SJSA1 (cell line): ENCODE measurements at places on chromosomes 3 and 15.

DNA sequence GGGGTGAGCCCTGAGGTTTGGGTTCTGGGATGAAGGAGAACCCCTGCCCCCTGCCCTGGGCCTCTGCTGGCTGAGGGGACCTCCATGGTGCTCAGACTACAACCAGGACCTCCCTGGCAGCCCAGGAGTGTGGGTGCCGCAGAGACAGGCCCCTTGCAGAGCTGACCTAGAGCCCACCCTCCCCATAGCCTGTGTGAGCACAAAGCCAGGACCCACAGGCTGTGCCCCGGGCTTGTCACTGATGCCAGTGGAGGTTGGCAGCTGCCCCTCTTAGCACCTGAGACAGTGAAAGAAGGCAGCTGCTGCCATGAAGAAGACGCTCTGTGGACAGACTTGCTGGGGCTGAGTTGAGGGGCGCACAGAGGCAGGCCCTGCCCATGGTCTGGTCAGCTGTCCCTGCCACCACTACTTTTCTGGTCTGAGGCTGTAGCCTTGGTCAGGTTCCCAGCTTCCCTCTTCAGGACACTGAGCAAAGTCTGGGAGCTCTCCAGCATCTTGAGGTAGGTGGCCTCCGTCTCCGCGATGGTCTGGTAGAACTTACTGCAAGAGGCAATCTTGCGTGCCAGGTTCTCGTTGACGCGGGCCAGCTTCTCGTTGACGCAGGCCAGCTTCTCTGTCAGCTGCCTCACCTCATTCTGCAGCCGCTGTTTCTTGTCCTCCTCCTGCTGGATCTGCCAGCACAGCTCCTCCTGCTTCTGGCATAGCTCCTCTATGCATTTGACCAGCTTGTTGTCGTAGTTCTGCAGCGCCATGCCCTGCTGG is 23.0 kb downstream of the USP4 start:
- DNase-seq, result no peak

DNA sequence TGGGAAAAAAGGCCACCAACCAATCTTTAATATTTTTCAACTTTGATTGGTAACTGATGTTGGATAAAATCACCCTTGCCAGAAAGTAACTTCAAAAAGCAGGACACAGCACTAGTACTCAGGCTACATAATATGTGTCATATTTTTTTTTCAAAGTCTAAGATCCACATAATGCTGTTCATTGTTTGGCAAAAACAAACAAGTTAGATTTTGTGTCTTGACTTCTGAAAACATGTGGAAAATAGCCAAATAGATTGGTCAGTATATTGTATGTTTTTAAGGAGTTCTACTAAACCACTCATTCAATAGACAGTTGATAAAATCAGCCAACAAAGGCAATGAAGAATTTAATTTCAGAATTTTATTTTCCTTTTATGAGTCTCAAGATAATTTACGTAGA is 111.7 kb upstream of the CCDC54 start:
- DNase-seq, result no peak

DNA sequence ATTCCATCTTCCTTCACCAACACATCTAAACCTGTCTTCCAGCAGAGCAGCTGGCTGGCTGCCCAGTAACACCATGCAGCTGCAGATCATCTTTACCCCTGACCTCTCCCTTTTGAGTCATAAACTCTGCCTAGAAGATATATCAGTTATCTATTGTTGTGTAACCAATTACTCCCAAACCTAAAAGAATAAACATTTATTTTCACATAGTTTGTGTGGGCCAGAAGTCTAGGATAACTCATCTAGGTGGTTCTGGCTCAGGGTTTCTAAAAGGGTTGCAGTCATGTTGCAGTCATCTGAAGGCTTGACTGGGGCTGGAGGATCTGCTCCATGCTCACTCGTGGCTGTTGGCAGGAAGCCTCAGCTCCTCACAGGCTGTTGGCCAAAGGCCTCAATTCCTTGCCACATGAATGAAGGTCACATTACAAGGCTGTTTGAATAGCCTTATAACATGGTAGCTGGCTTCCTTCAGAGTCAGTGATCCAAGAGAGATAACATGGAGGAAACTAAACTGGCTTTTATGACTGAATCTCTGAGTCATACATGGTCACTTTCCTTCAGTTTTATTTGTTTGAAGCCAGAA is 92.8 kb downstream of the GOLIM4 start:
- no peak for DNase-seq

- DNase-seq, result no peak
These were observed 60.1 kb downstream of the VGLL4 start for GRCh38 chr3:11583638-11584046.

DNA sequence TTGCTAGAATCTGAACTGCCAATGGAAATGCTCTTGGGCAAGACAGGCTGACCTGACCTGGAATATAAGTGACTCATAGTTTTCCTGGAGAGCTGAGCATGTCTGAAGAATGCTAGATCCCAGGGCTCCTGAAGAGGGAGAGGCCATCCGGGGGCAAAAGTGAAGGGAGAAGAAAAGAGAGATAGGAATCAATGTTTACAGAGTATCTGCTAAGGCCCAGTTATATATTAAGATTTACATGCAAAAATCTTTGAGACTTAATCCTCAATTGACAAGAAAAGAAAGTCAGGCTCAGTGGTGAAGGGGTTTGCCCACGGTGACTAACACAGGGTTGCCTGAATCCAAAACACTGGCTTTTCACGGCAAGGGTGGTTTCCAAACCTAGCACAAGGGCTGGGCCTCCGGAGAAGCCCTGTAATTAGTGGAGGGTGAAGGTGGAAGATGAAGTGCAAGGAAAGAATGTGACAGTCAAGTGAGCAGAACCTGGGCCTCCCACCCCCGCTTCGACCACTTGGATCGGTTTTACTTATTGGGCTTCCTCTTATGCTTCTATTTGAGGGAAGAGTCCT is 91.7 kb upstream of the FGF12 start:
- DNase-seq, result peak; percentile 68

DNA sequence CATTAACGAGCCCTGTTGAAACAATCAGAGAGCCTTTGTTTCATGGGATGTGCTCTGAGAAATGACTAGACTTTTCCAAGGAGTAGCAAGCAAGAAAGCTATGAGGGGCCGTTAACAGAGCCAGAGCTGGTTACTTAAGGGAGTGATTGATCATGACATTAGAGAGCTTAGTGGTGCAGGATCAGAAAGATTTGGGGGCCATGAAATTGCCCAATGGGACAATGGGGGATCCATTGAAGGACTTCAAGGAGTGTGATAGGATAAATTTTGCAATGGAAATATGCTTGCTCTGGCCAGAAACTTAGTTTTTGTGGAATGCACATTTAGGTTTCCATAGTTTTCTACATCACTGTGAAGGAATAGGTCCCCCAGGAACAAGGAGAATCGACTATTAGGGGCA is 45.6 kb downstream of the LRRC3B start:
- DNase-seq, result no peak

DNA sequence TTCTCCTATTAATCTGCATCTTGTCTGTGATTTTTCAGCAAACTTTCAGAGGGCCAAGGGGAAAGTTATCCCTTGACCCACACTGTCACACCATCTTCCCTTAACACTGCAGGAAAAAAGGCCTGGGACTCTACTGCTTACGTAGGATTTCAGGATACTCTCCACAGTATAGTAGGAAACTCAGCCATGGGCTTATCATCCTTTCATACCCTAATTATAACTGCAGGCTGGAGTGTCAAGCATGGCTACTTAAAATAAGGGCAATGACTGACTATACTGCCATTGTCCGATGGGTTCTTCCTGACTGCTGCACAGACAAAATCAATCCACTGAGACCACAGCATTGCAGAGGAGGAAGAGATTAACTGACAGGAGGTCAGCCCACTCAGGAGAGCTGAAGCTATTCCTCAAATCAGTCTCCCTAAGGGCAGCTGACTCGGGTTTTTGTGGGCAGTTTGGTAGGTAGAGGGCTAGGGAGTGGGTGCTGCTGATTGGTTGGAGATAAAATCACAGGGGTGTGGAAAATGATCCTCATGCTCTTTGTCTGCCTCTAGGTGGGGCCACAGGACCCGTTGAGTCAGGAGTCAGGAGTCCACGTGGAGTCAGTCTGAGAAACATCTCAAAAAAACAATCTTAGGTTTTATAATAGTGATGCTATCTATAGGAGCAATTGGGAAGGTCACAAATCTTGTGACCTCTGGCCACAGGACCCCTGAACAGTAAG is 118.2 kb upstream of the STRIT1 start:
- no peak for DNase-seq
